ENCODE measurements at places on chromosomes 1 and 21.

GRCh38 chr1:18948913-18949685 is 7.4 kb downstream of the IFFO2 start:
- DNase-seq, result no peak

GRCh38 chr1:234486858-234487840 is 8.2 kb upstream of the TARBP1 start:
- DNase-seq, result no peak

DNA sequence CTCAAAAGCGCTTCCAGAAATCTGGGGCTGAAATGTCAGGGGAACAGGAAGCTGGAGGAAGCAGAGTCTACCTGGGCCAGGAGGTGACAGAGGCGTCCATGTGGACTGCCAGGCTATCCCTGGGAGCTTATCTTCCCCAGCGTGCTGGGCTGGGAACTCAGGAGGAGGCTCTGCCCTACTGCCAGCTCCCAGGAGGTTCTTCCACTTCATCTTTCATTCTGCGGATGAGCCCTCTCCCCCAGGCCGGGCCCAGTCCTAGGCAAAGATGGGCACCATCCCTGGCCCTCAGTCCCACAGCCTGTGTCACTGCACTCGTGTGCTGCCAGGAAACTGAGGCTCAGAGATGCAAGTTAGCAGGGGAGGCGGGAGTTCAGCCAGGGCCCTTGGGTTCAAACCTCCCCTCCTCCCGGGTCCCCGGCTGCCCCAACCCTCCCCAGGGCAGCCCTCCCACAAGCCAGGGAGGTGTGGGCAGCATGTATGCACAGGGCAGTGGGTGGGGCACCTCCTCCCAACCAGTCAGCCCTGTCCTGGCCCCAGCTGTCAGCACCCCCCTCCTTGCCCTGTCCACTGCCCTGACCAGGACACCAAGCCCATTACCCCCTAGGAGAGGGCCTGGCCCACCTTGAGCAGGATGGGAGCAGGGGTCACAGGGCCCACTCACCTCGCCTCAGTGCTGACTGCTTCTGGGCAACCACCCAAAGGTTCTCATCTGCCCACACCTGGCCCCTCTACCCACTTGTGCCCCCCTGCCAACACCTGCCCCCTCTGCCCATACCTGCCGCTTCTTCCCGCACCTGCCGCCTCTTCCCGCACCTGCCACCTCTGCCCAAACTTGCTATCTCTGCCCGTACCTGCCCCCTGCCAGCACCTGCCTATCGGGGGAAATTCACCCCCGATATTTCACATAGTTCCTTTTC is 226.0 kb downstream of the NPHP4 start:
- DNase-seq, result no peak

DNA sequence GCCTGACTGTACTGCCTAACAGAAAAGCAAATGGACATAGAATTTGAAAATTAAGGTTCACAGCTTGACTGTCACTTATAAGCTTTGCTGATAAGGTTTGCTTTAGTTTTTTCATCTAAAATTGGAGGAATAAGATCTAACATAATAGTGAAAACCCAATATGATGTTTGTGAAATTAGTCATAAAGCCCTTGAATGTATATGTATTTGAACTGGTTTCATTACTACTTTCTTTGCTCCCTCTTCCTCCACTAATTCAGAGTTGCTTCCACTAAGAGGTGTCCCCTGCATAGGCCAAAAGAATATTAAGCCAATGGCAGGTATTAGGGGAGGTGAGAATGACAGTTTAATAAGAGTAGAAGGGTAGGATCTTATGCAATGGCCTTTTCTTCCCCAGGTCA is 10.5 kb downstream of the PRPF38A start:
- no peak for DNase-seq

- DNase-seq, result no peak
Measured at GRCh38 chr1:185157599-185158412, 839 bp downstream of the SWT1 start.

DNA sequence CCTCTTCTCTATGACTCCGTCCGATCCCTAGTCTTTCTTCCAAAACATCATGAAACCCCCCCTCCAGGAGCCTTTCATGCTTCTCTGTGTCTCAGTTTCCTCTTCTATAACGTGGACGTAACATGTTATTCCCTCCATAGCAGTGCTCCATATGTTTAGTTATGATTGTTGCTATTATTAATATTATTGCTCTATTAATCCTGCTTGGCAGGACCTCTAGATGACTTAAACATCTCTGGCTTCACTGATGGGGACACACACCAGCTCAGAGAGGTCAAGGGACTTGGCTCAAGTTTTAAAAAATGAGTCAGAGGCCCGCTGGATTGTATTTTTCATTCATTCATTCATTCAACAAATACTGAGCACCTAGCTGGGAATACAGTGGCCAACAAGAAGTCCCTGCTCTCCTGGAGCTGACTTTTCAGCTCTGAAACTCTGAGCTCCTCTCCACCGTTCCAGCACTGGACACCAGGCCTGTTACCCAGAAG is 404 bp upstream of the CPLANE2 start:
- no peak for DNase-seq

Data from T-helper 1 cell (primary cell).